C1 segment of cervical spinal cord (tissue), 14 donors: ENCODE measurements at places on chromosomes 7 and 10.

DNA sequence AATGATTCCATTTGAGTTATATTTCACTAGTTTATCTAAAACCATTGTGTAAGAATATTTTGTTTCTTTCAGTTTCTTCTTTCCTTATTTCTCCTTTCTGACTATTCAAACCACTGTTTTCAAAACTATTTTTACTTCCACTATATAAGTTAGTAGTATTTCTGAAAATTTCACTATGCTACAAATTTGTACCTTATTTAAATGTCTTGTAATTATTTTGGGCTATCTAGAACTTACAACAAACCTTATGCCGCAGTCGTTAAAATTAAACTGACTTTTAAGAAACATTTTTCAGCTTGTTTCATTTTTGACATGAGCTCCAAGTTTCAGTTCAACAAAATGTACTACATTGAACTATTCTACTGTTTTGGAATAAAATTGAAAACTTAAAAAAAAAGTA is 1.8 kb downstream of the TFEC start:
- no peak for DNase-seq

DNA sequence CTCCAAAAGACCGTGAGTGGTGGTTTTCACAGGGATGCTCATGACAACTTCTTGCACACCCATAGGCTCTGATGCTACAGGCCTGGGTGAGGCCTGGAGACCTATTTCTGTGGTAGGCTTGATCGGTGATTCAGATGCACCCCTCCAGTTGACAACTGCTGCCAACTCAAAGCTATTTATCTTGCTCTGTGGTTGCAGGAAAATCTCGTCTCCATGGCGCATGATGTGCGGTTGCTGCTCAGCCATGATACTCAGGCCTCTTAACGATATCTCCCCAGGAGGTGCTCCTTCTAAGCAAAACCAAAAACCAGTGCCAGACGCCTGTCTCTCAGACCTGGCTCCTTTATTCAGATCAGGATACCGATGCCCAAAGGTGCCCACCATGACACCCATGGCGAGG is 31.4 kb downstream of the C10orf90 start:
- no peak for DNase-seq

GRCh38 chr10:98438715-98439114 is 8.0 kb downstream of the HPS1 start:
- no peak for DNase-seq

- no peak for DNase-seq
Measured at GRCh38 chr7:50475340-50475739, 25.2 kb upstream of the FIGNL1 start.

GRCh38 chr10:11068861-11069633 is 51.4 kb downstream of the CELF2 start:
- DNase-seq = no peak

GRCh38 chr7:151249732-151250072 is 1.2 kb upstream of the SMARCD3 start:
- DNase-seq = no peak

DNA sequence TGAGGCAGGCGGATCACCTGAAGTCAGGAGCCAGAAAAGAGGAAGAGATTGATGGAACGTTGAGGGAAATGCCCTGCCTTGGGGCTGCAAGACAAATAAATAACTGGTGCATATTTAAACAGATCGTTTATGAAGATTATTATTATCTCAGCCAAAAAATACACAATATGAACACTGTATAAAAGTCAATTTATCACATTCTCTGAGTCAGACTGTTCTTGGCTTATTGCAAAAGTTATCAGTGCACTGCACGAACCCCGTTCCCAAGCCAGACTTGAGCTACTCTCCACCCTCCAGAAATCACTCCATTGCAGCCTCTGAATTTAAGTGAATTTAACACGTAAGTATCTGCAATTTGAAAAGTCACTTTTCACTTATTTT is 1.6 kb downstream of the DNMBP start:
- DNase-seq = no peak

DNA sequence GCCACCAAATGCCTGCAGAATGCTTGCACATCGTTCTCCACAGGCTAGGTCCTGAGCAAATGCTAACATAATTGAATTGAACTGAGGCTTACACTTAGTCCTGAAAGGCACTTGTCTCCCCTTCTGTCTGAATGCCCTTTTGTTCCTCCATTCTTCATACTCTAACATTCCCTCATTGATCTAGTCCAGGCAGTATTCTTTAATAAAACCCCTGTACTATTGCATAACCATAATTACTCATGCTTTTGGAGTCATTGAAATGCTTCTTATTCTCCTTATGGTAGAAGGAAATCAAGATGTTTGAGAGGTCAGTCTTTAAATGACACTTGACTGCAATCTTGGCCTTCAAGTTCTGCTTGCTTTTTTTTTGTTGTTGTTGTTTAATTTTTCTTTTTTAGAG is 7.1 kb downstream of the PI4K2A start:
- no peak for DNase-seq

- DNase-seq = no peak
Measured at GRCh38 chr10:120406376-120406775, 50.7 kb upstream of the PLPP4 start.

DNA sequence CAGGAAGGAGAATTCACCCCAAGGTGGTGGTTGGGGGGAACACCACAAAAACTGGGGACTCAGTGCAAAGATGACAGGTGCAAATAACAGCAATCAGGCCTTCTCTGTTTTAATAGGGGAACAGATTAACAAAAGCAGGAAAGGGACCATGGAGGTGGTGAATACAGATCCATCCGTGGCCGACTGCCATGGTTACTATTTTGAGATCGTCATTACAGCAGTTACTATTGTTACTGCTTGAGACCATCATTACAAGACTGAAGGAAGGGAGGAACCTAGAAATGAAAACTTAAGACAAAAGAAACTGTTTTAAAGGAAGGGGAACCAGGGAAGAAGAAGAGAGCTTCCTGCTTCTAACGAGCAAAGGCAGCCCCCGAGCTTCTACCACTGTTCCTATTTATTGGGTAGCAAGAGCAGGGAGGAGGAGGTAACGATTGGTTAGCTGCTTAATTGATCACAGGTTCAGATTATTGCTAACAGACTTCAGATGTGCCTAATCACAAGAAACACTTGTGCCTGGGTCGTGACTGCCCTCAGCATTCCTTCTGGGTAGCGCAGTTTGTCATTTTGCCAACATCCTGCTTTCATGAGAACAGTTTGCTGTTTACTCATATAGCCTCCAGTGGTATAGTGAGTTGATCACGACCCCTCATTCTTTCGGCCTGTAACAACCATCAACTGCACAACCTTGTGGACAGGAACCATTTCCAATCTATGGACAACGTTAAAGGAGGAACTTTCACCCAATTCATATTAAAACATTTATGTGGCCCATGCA is 216.3 kb downstream of the CHCHD3 start:
- no peak for DNase-seq

GRCh38 chr10:83724471-83725241 is 414.7 kb upstream of the GHITM start:
- DNase-seq = no peak

GRCh38 chr10:97097084-97097433 is 88.7 kb downstream of the SLIT1 start:
- DNase-seq = no peak

DNA sequence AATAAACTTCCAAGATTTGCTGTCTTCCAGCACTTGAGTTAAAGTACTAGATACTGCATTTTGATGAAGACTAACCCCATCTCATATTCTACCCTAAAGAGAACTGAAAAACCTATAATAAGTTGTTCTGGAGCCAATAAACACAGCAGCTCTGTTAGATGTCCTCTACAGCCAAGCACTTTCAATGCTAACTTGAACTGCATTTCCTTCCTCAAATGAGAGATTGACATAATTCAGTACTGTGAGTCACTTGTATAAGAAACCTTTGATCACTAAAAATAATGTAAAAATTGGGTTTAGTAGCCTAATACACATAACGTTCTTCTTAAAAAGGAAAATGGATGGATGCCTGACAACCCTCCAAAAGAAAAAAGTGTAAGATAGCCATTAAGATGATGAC is 81.3 kb downstream of the ITGB8 start:
- DNase-seq = no peak

- DNase-seq = no peak
Measured at GRCh38 chr10:72126184-72126871, 38.0 kb upstream of the SPOCK2 start.

GRCh38 chr7:121604627-121605316 is 208.7 kb upstream of the FAM3C start:
- DNase-seq = no peak

- no peak for DNase-seq
Measured at GRCh38 chr10:51255381-51255780, 181.1 kb downstream of the PRKG1 start.

GRCh38 chr10:122186816-122187810 is 84.0 kb upstream of the BTBD16 start:
- no peak for DNase-seq

DNA sequence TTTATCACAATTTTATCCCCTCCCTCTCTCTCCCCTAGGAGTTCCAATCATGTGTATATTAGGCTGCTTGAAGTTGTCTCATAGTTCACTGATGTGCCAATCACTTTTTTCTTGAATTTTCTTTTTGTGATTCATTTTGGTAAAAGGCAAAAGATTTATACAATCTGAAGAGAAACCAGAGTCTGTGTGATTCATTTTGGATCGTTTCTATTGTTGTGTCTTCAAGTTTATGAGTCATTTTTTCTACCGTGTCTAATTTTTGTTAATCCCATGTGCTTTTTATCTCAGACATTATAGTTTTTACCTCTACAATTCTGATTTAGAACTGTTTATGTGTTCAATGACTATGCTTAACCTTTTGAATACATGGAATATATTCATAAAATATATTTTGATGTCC is 483.9 kb upstream of the AUTS2 start:
- DNase-seq = no peak

DNA sequence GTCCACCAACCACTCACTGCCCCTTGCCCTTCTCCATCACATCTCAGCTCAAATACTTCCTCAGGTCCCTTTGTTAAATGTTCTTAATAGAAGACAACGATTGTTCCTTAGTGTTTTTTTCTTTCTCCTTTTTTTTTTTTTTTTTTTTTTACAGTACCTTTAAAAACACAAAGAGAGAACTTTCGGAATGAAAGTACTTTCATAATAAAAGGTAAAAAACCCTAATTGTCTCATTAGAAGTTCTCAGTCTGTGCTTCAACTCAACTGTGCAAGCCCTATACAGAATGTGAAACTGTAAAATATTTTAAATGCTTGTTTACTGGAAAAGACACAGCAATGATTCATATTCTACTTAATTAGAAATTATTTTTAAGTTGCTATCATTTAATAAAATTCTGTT is 29.4 kb downstream of the TSPAN12 start:
- no peak for DNase-seq

DNA sequence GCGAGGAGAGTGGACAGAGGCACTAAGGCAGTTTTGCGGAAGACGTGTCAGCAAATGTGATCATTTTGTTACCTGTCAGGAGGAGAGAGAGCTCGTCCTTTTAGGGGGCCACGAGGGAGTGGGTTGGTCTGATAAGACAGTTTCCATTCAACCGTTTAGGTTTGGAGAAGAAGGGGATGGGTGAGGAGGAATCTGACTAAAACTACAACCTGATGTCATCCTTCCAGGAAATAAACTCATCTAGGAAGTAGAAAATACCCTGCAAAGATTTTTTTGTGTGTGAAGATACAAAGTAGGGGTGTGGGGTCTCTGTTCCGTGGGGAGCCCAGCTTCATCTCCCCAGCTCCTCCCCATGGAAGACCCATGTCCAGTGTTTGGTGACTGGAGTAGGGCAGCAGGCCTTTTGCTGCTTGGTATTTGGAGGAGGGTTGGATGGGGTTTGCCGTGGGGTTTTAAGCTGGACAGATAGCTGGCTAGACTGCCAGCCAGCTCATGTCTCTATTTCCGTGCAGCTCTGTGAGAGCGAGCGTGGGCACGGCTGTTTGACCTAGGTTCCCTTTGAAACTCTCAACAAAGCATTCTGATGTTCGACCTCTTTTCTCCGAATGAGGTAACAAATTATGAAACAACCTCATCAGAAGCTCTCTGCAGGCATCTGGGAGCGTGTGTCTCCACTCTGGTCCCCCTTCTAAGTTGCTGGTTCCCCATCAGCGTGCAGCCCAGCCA is 136.0 kb upstream of the TCF7L2 start:
- no peak for DNase-seq

- DNase-seq = no peak
Measured at GRCh38 chr10:78717200-78717599, 351.6 kb upstream of the ZMIZ1 start.

DNA sequence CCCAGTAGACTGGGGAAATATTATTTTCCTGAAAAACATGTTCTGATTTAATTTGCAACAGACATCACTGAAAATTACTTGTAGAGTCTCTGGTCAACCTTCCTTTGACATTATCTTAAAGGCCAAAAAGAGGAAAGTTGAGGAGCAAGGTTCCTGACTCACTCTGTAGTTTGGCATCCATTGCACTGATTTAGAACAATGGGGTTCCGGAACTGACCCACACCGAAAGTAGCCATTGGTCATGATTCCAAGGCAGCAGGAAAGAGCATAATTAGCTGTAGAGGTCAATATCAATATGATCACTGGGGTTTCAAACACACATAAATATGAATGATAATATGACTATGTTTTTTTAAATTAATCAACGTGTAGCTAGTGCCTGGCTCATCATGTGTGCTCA is 65.8 kb downstream of the DNMBP start:
- DNase-seq = no peak

- no peak for DNase-seq
Measured at GRCh38 chr7:137871170-137871915, 24.6 kb upstream of the DGKI start.

- DNase-seq = no peak
Measured at GRCh38 chr7:12199363-12199762, 11.7 kb upstream of the TMEM106B start.

DNA sequence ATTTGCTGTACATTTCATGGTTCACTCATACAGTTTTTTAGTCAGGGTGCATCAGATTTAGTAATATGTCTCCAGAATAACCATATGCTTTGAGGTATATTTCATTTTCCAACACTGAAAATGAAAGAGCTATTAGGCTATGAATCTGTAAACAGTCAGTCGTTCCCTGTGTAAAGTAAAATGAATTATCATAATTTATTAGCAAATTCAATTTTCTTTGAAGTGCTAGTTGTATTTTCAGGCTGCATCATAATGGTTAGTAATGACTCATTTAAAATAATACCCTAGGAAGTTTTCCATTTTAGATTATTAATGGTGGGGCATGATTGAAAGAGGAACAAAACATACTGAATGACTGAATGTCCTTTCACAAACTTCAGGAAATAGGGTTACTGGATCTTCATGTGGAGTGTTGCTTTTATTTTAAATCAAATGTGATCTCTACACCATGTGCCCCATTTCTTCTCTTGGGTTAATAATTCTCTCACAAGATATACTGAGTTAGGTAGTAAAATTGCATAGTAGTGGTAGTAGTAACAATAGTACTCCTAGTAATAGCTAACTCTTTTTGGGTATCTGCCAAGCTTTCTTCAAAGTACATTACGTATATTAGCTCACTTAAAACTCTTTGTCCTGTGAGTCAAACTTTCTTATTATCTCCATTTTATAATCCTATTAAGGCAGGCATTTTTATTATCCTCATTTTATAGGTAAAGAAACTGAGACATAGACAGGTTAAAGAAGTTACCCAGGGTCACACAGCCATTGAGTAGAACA is 476.5 kb downstream of the SUGCT start:
- no peak for DNase-seq
